Left renal pelvis (tissue), 4 donors: ENCODE measurements at places on chromosomes 6 and 20. TPM values are rescaled to one million over a fixed set of nuclear protein-coding genes. Genes with fewer than 3 reads are reported as not detected.

Gene TFAP2A
- 27.6 TPM for polyA plus RNA-seq

Gene TGM3
- 0.08 TPM for polyA plus RNA-seq

Gene SLC35D3
- 0.07 TPM for polyA plus RNA-seq

Gene TPBG
- polyA plus RNA-seq: 125 TPM

Gene C2
- polyA plus RNA-seq: 5.5 TPM

Gene DEFB132
- polyA plus RNA-seq: not detected

Gene USP49
- polyA plus RNA-seq: 11.7 TPM

Gene SEL1L2
- 0.29 TPM for polyA plus RNA-seq

Gene SLC22A1
- 0.14 TPM for polyA plus RNA-seq

Gene NQO2
- 60.5 TPM for polyA plus RNA-seq

Gene SPTLC3
- polyA plus RNA-seq: 7.9 TPM

Gene CFB
- polyA plus RNA-seq: 8.0 TPM

Gene XKR7
- 0.30 TPM for polyA plus RNA-seq

Gene FNDC11
- polyA plus RNA-seq: 1.8 TPM

Gene PHACTR3
- polyA plus RNA-seq: 13.6 TPM

Gene NR2E1
- polyA plus RNA-seq: not detected

Gene HLA-DOA
- 5.0 TPM for polyA plus RNA-seq

Gene EYA4
- 22.4 TPM for polyA plus RNA-seq

Gene ELOVL5
- 85.3 TPM for polyA plus RNA-seq

Gene DAAM2
- polyA plus RNA-seq: 71.8 TPM

Gene SLC17A1
- 14.9 TPM for polyA plus RNA-seq

Gene GRM1
- 0.23 TPM for polyA plus RNA-seq

Gene PSMB8
- 23.1 TPM for polyA plus RNA-seq

Gene C6orf58
- polyA plus RNA-seq: 1.0 TPM

Gene PI3
- not detected for polyA plus RNA-seq

Gene SLC35F1
- 3.9 TPM for polyA plus RNA-seq

Gene OPRM1
- polyA plus RNA-seq: not detected

Gene GHRH
- polyA plus RNA-seq: not detected

Gene OR12D3
- not detected for polyA plus RNA-seq

Gene PPP1R3D
- polyA plus RNA-seq: 5.9 TPM

Gene RTN4IP1
- polyA plus RNA-seq: 10.2 TPM

Gene PDE10A
- polyA plus RNA-seq: 18.7 TPM

Gene FNDC1
- polyA plus RNA-seq: 11.6 TPM

Gene POU3F2
- polyA plus RNA-seq: 0.06 TPM

Gene MUCL3
- 0.03 TPM for polyA plus RNA-seq

Gene SLC25A27
- polyA plus RNA-seq: 39.0 TPM

Gene PI16
- 68.9 TPM for polyA plus RNA-seq

Gene SUPT3H
- polyA plus RNA-seq: 22.5 TPM

Gene PDRG1
- polyA plus RNA-seq: 20.8 TPM

Gene GJA10
- not detected for polyA plus RNA-seq

Gene GSTA2
- polyA plus RNA-seq: 0.19 TPM

Gene NKAIN2
- 15.5 TPM for polyA plus RNA-seq

Gene SLC17A9
- polyA plus RNA-seq: 2.5 TPM
